Stimulated activated CD8-positive, alpha-beta memory T cell treated with anti-CD3 and anti-CD28 coated beads, Interleukin-7, amount 100 ng/mL, for 4 hours (primary cell): ENCODE measurements at places on chromosomes 2 and 18.

DNA sequence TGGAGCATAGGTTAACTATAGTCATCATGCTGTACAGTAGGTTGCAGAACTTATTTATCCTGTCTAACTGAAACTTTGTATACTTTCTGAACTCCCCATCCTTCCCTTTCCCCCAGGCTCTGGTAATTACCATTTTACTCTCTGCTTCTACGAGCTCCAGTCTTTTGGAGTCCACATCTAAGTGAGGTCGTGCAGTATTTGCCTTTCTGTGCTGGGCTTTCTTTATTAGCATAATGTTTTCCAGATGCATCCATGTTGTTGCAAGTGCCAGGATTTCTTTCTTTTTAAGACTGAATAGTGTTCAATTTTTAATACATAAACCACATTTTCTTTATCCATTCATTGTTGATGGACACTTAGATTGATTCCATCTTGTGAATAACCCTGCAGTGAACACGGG is 464.1 kb downstream of the TGIF1 start:
- DNase-seq: no peak

GRCh38 chr2:237697586-237698357 is 70.4 kb downstream of the LRRFIP1 start:
- no peak for DNase-seq

DNA sequence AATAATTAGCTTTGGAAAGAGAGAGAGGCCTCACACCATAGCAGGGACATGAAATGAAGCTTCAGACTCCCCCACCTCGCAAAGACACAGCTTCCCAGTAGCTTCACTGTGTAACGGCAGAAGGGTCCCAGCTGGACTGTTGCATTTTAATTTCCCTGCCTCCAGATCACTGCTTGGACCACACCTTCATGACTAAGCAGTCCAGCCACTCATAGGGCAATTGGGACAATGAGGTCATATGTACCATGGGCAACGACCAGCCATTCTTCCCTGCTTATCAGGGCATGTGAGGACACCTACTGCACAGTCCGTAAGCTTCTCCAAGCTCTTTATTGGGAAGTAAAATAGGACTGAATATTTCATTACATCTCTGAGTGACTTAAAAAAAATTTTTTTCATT is 183.0 kb downstream of the MREG start:
- no peak for DNase-seq

- DNase-seq: no peak
These were observed 39.6 kb upstream of the OTOS start for GRCh38 chr2:240179941-240180666.

DNA sequence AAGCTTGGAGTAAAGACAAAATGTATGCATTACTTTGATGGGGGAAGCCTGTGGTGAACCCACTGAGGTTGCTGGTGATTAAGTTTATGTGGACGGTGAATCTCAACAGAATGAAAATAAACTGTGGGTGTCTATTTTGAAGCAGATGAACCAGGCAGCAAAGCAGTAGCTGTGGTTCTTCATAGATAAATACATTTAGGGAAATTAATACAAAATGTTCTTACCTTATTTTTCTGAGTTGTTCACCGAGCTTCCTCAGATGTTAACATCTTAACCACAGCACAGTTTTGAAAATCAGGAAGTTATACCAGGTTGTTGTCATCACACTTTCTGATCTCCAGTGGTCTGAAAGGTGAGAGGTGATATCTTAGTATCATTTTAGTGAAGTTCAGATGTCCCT is 53.9 kb downstream of the NCK2 start:
- no peak for DNase-seq

DNA sequence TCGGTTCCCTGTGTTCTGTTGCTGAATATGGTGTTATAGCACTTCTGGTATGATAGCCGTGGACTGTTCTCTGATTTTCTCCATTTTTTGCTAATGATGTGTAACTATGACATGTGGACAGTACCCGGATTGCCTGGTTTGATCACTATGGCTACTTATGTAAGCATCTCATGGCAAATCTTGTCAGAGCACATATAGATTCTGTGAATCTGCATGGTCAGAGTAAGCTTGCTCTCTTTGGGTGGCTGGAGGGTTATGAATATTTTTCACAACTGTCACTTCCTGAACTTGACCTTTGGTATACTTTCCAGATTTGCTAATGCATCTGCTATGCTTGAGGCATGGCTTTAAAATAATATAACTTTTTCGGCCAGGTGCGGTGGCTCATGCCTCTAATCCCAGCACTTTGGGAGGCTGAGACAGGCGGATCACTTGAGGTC is 36.8 kb upstream of the ATP8B1 start:
- no peak for DNase-seq

DNA sequence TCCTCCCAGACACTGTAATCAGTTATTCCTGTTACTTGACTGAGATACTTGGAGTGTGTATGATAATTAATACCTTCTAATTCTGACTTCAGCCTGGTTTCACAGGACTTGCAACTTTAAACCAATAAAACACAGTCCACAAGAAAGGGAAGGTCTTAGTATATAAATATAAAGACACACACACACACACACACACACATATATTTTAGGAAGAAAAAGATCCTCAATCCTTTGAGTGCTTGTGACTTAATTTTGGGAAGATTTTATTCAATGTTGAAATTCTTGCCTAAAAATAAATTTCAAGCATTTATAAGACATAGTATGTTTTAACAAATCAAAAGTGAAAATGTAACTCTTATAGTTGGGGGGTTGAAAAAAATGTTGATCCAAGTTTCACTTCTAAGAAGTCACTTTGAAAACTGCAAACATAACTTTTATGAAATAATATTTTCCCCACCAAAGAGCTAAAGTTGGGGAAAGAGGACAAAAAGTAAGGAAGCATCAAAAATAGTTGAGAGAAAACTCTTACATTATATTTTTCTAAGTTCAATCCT is 824 bp upstream of the VPS54 start:
- DNase-seq: no peak

DNA sequence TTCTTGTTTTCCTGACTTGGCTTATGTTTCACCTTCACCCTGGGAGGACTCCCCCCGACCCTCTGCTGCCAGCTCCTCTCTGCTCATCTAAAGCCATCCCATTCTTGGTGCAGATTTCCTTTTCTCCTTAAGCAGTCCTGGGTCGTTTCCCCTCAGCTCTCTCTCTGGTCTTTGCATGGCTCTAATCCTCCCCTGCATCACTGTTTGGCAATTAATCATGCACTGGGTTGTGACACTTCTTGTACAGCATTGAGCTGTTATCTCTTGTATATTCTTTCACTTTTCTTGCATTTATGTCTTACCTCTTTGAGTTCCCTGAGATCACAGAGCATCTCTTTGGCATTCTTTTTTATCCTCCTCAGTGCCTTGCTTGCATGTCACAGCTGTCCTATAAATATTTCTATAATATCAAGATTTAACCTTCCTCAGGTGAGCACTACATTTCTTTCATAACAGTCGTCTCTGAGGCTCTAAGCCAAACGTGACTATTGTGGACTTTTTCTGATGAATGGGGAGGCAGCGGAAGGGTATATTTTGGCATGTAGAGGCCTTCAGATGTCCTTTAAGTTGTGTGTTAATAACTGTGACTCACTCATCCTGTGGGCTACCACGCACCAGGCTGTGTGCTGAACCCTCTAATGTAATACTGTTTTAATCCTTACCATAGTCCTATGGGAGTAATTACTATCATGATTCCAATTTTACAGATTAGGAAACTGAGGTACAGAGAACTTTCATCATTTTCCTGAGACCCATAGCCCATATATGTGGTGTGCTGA is 507.5 kb downstream of the SLC4A3 start:
- DNase-seq: no peak

- DNase-seq: no peak
These were observed 199.8 kb upstream of the NRP2 start for GRCh38 chr2:205482399-205483081.

DNA sequence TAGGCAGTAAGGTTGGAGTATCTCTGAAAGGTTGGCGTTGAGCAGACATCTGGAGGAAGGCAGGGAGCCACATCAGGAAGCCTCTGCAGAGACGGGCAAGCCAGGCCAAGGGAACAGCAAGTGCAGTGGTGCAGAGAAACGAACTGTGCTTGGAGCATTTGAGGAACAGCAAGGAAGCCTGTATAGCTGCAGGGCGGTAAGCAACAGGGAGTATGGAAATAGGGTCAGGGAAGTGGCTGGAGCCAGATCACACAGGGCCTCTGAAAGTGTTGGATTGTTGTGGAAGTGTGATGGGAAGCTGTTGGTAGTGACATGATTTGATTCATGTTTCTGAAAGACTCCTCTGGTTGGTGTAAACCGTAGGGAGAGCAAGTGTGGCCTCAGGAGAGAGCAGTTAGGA is 13.4 kb upstream of the TMEM237 start:
- no peak for DNase-seq

DNA sequence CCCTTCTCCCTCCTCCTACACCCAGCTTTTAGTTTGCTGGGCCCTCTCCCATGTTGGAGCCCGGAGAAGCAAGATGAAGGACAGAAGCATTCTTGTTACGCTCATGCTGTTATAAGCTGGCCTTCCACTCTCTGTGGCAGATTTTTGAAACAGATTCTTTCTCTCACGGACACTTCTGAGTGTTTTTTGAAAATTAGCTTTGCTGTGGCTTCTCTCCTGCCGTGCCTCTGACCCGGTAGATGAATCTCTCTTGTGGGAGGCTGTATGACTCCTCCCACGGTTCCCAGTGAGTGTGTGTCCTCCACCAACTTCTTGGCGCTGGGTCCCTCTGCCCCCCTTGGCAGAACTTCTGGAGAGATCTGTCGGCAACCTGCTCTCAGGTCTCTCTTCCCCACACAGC is 269.3 kb upstream of the MYT1L start:
- no peak for DNase-seq

GRCh38 chr18:51686590-51686989 is 489.1 kb upstream of the MEX3C start:
- DNase-seq: no peak

GRCh38 chr2:196245378-196246140 is 74.2 kb upstream of the STK17B start:
- DNase-seq: no peak

- DNase-seq: no peak
These were observed 44.2 kb upstream of the DYNC2LI1 start for GRCh38 chr2:43729491-43730174.

GRCh38 chr2:106580241-106580640 is 93.1 kb downstream of the CD8B2 start:
- DNase-seq: no peak

GRCh38 chr2:21265752-21266151 is 142.0 kb downstream of the TDRD15 start:
- DNase-seq: no peak

DNA sequence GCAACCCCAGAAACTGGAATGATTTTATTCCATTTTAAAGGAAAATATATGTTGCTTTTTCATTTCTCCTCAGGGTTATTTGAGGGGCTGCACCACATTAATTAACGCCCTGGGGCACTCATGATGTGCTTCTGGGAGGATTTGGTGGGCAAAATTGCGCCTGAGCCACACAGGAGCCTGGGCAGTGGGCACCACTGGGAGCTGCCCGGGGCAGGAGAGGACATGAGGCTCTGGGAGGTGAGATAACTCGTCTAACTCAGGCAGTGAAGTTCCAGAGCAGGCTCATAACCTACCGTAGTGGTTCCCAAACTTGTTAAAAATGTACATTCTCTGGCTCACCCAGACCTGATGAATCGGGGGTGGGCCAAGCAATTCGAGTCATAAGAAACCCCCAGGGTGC is 68.3 kb downstream of the EDAR start:
- no peak for DNase-seq

GRCh38 chr2:162344617-162344950 is 652 bp downstream of the GCA start:
- DNase-seq: no peak

DNA sequence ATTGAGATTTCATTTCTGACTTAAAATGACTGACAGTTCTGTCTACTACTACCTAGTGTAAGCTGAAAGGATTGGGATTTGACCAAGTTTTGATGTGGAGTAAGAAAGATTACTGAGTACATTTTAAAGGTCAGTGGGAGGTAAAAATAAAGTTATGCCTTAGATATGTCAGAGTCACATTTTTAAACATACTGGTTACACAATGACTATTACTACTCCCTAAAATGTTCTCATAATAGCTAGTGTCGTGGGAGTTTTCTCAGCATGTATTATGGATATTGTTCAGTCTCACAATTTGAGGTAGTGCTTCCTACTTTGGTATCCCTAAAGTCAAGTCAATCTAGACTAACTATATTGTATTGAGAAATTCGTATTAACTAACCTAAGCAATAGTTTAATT is 1092.5 kb downstream of the LRP1B start:
- no peak for DNase-seq

- DNase-seq: no peak
These were observed 121.3 kb upstream of the ZFP36L2 start for GRCh38 chr2:43347746-43348145.

DNA sequence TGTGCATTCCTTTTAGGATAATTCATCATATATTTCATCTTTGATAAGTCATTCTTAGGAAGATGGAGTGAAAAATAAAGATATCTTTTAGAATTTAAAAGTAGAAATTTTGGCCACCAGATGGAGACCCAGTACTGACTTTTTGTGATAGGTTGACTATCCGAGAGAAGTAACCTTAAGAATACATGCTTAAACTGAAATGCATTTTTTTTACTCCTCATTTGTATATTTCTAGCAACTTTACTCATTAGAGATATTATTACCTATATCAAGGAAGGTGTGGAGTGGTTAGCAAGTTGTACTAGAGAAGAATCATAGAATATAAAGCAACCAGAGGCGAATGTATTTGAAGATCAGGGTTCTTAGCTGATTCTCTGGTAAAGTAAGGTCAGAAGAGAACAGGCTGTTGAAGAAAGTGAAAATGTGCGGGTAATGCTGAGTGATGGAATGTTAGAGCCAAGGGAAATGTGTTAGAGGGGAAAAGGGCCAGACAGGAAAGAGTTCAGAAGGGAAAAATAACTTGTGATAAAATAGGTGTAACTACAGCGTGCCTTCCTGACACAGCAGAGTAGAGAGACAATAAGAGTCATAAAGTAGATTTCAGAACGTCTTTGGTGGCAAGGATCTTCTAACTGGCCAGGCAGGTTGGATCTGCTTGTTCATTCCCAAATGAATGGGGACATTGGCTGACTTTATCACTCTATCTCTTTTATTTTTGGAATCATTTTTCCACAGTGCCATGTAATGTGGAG is 52.3 kb downstream of the TDRD15 start:
- no peak for DNase-seq

GRCh38 chr2:173985605-173985992 is 20.4 kb upstream of the SP3 start:
- no peak for DNase-seq

DNA sequence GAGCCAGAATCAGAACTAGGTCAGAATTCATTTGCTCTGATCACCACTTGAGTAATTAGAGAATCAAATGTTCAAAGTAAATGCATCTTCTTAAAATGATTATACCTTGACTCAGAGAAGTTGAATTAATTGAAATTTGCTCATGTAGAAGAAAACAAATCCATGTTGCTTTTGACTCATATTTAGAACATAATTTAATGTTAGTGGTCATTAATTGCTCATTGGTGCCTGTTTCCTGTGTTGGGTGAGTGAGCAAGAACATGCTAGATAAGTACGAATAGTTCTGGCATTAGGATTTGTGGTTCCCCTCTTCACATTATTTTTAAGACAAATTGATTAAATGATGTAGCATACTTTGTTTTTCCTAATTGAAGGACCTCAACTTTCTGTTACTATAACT is 19.0 kb downstream of the ACVR2A start:
- no peak for DNase-seq
